Motor neuron (in vitro differentiated cells): ENCODE measurements at places on chromosomes 5 and 9. TPM values are rescaled to one million over a fixed set of nuclear protein-coding genes. Genes with fewer than 3 reads are reported as not detected.
A peak's percentile ranks its signal among the peaks of the same experiment; 100 is the strongest.

DNA sequence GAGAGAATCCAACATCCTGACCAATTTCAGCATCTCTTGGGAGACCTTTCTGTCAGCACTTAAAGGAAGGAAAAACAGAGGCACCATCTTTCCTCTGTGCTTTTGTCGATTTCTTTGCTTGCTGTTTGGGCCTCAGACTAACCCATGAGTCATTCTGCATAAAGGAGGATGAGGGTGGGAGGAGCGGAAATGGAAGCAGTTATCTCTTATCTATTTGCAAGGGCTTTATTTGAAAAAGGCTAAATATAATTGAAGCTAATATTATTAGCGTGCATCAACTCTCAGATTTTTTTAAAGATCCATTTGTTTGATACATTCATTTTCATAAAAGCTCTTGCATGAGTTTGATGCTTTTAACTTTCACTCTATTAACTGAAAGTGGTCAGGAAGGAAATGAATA lies 72.9 kb downstream of the ZNF622 start:
- ATAC-seq = no peak

DNA sequence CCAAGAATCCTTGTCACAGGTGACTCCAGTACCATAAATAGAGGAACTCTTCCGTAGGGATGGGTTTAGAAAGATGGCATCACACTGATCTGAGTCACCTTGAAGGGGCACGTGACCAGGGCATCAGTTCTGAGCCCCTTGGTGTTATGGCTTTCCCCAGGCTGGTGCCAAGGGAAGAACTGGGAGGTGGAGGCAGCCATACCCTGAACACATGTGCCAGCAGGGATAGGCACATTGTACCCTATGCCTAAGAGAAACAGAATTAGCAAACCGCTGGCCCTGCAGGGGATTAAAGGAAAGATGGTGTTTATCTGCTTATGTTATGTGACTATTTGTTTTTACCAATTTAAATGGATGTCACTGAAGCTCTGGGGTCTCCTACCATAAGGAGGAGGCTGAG lies 196.2 kb downstream of the RGS3 start:
- ATAC-seq = no peak

GRCh38 chr5:93990504-93991070 lies 249.2 kb upstream of the POU5F2 start:
- no peak for ATAC-seq

DNA sequence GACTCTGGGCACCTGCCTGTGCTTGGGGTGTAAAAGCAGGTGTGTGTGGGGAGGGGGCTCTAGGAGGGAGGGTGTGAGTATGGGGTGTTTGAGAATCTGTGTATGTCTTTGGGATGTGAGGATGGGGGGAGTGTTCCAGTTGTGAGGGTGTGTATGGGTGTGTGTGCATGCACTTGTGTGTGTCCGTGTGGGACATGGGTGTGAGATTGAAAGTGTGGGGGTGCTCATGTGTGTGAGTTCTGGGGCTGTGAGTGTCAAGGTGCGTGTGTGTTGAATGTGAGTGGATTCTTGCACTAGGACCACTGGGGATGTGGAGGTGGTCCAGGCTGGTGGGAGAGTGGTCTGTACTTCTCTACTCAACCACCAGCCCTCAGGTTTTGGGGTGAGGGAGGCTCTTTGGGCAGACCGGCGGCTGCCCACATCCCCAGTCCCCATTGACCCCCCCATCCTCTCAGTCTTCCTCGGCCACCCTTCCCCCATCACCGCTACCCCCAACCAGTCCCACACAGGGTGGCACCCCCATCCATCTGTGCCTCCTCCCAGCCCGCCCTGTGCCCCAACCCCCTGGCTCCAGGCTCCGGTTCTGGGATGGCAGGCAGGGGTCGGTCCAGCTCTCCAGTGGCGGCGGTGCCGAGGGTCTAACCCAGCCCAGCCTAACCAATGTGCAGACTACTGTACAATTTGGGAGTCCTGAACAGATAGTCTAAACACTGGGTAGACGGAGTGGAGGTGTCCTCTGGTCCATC lies 31.5 kb downstream of the GOLGA2 start:
- ATAC-seq = peak; percentile 48

DNA sequence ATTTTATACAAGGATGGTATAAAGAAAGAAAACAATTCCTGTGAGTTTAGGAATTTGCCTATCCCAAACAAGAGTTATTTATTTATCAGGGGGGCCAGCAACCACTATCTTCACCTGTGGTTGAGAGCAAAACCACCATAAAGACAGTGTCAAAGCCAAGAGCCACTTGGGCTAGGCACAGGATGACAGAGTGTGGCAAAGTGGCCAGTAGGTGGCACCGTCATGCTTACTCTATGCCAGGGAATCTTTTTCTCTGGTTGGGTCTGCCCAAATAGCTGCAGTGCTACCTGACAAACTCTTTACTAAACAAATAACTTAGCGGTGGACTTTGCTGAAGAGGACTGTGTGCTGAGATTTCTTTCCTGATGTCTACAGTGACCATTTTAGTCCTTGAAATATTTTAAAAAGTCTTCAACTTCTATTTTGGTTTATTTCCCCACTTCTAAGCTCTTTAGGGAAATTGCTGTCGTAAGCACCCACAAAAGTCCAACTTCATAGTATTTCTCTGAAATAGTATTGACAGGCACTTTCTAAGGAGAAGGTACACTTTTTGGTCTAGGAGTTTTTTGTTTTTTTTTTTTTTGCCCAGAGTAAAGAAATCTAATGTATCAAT lies 285.0 kb downstream of the RFX3 start:
- ATAC-seq = peak; percentile 85

GRCh38 chr9:122155796-122156195 lies 3.8 kb downstream of the NDUFA8 start:
- ATAC-seq = no peak

- no peak for ATAC-seq
Measured at GRCh38 chr5:120748474-120748873, 284.4 kb downstream of the PRR16 start.

DNA sequence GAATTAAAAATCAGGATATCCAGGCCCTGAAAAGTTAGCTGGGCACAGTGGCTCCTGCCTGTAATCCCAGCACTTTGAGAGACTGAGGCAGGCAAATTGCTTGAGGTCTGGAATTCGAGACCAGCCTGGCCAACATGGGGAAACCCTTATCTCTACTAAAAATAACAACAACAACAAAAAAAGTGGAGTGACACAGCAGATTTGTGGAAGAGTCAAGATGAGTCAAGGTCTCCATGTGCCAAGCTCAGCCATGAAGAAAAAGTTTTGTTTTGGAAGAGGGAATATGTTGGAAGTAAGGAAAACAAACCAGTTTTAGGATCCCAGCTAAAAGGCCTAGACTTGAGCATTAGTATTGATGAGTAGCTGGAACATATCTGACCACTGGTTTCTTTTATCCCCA lies 14.7 kb downstream of the LRRC70 start:
- ATAC-seq = no peak

- ATAC-seq = no peak
Measured at GRCh38 chr5:88558366-88558765, 289.7 kb upstream of the TMEM161B start.

GRCh38 chr9:123070198-123070597 lies 36.7 kb downstream of the GPR21 start:
- no peak for ATAC-seq

GRCh38 chr5:162882629-162883028 lies 554.8 kb upstream of the CCNG1 start:
- ATAC-seq = no peak

DNA sequence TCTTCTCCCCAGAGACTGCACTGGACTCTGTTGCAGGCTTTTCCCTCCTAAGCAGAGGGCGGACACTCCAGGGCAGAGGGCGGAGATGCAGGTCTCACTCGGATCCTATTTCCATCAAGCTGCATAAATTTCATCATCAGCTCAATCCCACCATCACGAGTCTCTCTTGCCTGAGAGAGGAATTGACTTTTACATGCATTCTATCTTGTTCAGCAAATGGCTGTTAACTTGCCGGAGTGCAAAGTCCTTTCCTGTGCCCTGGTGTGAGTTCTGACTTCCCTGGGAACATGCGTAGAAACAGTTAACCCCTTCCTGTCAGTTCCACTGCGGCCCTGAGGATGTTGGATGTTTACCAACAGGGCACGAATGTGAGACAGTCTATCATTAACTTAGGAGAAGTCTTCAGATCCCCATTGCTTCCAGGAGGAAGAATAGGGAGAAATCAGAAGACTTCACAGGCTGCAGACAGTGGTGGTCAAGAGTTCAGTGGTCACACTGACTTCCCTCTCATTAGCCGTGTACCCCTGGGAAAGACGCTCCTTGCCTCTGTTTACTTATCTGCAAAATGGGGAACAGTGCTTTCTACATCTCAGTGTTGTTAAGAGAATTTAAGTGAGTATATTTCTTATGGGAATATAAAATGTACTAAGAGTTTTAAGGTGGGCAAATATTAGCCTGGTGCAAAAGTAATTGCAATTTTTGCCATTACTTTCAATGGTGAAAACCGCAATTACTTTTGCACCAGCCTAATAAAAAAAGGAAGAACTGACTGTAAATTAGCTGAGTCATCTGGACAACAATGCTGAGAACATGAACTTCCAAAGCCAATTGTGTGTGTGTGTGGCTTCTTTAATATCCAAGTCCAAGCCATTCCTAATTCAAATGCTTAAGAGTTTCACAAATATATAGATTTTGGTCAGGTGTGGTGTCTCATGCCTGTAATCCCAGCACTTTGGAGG lies 248.0 kb downstream of the DRD1 start:
- peak; percentile 92 for ATAC-seq

GRCh38 chr5:14286574-14287421 lies 143.7 kb downstream of the TRIO start:
- no peak for ATAC-seq

DNA sequence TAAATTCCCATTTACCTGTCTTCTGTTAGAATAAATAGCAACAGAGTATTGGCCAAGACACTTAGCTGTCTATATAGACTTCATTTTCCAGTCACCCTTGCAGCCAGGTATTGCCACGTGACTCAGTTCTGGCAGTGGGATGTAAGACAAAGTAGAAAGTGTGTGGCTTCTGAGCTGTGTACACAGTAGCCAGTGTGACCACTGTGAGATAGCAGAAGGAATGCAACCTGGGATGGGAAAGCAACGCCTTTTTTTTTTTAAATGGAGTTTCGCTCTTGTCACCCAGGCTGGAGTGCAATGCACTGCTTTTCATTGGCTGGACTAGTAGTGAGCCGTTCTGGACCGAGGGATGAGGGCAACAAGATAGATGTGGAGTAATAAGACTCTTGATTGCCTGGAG lies 64.5 kb upstream of the UBTD2 start:
- no peak for ATAC-seq

- no peak for ATAC-seq
Measured at GRCh38 chr9:91141407-91141965, 220.2 kb downstream of the AUH start.

DNA sequence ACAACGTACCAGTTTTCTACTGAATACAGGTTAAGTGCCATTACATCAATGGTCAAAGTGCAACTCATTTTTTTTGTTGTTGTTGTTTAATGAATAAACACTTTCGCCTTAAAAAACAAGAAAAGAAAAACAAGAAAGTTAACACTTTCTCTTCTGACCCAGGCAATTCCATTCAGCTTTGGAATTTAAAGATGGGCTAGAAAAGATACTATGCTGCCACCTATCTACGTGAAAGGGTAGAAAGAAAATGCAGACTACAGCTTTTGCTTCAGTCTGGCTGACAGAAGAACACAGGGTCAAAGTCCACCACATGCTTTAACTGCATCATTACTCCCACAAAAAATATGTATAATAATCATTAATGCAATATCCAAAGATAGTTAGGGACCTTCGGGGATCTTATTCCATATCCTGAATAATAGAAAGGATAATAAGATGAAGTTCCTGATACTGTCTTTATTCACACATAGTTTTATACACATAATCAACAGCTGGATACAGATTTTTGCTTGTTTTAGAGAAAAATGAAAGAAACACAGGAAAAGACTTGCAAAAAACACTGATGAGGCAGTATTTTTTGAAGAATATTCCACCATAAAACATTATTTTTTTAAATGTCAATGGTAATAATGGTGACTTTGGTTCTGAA lies 40.4 kb downstream of the ZDHHC21 start:
- ATAC-seq = no peak

DNA sequence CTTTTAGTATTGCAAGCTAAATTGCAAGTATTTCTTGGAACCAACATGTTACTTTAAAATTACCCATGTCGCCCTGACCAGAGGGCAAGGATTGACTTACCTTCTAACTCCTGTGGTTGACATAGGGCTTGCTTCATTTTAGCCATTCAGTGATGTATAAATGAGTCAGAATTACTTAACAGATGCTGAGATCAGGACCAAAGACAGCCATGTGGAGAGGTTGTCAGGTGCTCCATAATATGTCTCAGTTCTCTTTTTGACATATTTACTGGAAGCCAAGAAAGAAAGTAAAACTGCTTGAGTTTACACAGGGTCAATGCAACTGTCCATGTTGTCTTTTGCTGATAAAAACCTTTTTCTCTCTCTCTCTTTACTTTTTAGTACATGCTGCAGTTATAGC lies 33.2 kb downstream of the F2RL2 start:
- ATAC-seq = no peak

DNA sequence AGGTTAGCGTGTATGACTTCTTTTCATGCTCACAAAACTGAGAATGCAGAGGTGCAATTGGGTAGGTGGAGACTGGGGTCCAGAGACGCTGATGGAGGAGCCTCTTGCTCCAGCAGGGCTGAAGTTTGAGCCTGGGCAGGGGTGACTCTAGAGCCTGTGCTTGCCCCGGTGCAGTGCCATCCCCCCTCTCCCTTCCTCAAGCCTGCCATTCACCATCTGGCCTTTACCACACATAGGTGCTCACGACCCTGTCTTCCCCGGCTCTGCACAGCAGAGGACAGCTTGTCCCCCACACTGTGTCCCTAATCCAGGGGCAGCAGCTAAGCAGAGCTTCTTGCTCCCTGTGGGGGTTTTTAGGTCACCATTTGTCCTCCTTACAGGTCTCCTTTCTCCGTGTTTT lies 86.5 kb downstream of the DAP start:
- ATAC-seq = no peak

DNA sequence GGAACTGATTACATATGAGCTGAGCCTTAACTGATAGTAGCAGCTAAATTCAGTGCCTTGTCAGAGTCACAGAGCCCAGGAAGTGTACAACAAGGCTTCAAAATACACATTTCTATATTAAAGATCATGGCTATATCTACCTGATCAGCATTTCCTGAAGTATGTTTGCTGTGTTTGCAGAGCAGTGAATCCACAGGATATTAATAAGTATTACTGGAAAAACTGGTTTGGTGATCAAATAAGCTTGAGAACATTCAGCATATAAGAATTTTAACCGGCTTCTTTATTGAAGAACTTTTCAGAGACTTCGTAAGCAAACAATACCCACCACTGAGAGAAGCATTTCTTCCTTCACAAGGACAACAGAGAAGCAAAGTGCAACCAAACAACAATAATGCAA lies 227.0 kb downstream of the ELAVL2 start:
- no peak for ATAC-seq

Gene CRB2
- 0.05 and 0.20 TPM in 2 replicates for total RNA-seq

Gene FXN
- total RNA-seq = 3.6 and 5.8 TPM in 2 replicates

Gene TMEM8B
- 17.0 and 21.4 TPM in 2 replicates for total RNA-seq

Gene SLC9A3
- 0.54 and 0.97 TPM in 2 replicates for total RNA-seq

Gene PDZD2
- total RNA-seq = 2.7 and 3.5 TPM in 2 replicates

Gene HTR1A
- total RNA-seq = 0.58 and 0.96 TPM in 2 replicates

Gene ALDOB
- total RNA-seq = 0.50 and 0.59 TPM in 2 replicates
